CD4-positive, alpha-beta T cell treated with Interleukin-10 for 1 hour (primary cell): ENCODE measurements at places on chromosomes 13 and 19.

DNA sequence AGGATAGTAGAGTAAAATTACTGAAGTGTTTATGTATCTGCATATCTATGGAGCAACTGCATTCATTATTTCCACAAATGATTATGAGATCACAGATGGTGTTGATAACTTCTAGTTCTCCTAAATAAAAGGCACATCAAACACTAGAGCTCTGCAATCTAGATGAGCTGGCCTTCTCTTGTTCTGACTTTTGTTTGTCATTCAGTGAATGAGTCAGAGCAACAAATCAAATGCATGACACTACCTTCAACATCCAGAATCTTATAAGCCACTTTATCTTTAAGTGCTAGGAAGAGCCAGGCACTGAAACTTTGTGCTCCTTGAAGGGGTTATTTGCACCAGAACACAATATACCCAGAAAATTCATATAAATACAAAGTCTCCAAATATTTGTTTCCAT, 456.0 kb downstream of the PCDH17 start:
- DNase-seq: no peak

DNA sequence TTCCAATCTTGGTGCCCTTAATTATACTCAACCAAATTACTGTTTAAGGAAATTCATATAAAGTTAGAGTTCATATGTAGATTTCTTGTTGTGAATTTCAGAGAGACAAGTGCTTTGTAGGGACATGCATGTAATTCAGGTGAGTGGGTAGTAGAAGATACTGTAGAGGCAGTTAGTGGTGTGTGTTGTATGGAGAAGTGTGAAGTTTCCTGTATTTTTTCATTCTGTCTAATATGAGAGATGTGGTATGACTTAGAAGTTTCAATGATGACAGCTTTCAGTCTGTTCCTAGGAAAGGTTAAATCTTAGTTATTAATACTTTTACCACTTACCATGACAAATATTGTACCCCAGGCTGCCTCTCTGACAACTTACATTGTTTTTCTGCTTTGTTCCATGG, 294.2 kb downstream of the TDRD3 start:
- DNase-seq: no peak

DNA sequence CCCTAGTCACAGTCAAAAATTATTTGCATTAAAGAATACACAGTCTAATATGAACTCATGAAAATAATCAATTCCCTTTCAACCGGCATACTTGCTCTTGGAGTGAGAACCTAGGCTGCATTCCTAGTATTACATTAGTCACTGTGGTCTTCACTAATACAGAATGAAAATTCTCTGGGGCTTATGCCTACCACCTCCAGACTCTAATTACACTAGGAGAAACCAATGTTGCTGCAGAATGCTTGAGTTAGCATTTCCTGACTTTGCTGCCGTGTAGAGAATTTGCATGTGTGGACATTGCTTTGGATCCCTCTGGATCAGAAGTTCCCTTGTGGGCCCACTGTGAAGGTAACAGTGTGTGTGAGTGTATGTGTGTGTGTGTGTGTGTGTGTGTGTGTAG, 87.8 kb downstream of the CCNA1 start:
- DNase-seq: no peak

- DNase-seq: no peak
These were observed 572.8 kb downstream of the PCDH9 start for GRCh38 chr13:66657165-66657881.

- peak; percentile 19 for DNase-seq
These were observed 156.3 kb downstream of the TBC1D4 start for GRCh38 chr13:75325711-75326110.

DNA sequence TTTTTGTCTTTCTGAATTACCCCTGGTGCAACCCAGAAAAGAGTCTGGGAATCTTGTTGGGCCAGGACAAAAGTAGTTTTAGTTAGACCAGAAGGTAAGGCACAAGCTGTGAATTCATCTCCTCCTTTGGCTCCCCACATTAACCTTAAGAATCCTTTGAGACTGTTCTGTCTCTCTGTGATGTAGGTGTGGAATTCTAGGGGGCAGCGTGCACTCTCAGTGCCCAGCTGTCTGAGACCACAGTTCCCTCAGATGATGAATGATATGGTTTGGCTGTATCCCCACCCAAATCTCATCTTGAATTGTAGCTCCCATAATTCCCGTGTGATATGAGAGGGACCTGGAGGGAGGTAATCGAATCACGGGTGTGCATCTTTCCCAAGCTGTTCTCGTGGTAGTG, 43.9 kb downstream of the ZNF506 start:
- no peak for DNase-seq

GRCh38 chr13:44629465-44630183, 53.5 kb upstream of the TSC22D1 start:
- no peak for DNase-seq

- DNase-seq: no peak
These were observed 2662.9 kb upstream of the PCDH20 start for GRCh38 chr13:64078480-64078936.

DNA sequence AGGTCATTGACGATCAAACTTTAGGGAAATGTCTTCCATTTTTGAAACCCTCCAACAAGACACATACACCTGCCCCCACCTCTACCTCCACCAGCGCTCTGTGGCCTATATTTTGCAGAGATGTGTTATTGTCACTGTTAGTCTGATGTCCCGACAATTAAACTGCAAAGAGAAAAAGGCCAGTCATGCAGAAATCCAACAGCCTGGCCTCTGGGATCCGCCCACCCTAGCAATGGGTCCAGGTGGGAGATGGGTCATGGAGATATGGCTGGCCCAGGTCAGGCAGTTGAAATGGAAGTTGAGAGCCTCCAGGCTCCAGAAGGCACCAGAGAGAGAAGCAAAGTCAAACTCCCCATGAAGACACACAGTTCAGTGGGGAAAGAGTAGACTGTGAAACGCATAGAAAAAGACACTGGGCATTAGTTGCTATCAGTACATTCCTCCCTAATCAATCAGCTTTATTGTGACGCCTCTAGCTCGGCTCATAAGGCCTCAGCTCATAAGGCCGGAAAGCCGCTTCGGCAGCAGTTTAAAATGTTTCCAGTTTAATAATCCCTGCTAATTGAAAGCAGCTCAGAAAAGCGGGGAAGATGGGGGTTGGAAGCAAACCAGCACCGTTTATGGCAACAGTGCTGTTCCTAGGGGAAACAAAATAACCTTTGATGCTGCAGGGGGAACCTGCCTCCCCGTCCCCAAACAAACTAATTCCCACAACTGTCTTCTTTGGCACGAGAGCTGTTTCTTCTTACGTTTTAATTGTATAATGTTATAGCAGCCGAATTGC, 239.7 kb upstream of the ZNF507 start:
- DNase-seq: no peak
